ENCODE measurements at places on chromosomes 13 and 19.
A peak's percentile ranks its signal among the peaks of the same experiment; 100 is the strongest.

DNA sequence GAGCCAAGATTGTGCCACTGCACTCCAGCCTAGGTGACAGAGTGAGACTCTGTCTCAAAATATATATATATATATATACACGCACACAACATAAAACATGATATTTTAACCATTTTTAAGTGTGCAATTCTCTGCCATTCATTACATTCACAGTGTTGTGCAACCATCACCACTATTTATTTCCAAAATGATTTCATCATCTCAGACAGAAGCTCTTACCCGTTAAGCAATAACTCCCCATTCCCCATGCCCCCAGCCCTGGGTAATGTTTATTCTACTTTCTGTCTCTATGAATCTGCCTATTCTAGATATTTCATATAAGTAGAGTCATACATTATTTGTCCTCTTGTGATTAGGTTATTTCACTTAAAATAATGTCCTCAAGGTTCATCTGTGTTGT lies 20.3 kb downstream of the WDR88 start:
- no peak for DNase-seq

- DNase-seq = no peak
Measured at GRCh38 chr13:101880581-101880980, 428.1 kb downstream of the ITGBL1 start.

- no peak for DNase-seq
Measured at GRCh38 chr19:52896431-52897137, 851 bp downstream of the ZNF320 start.

DNA sequence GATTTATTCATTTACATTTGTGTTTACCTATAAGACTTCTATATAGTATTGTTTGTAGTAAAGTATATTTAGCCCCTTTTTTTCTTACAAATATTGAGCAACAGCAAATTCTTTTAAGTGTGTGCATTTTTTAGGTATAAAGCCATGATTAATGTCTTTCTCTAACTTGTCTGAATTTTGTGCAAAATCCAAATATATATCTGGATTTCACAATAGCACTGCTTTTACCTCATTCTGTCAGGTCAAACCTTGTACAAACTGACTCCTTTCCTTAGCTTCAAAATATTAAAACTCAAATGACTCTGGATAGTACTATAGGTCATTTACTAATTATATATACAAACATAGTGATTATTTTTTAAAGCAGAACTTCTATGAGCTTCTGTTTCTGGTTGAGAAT lies 563.0 kb upstream of the SPRY2 start:
- DNase-seq = no peak

DNA sequence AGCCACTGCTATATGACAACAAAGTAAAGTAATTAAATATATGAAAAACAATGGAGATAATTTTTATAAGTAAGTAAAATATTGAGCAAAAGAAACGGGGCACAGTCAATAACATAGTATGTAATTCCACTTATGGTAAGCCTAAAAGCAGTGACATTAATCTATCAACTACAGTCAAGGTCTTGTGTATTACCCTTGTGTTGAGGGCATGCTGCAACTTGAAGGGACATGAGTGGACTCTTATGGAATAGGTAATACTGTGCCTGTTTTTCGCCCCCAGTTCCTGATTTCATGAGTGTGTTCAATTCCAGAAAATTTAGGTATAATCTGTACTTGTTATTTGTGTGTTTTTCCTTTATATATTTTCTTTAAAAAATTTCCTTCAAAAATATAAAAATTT lies 201.3 kb upstream of the SLITRK6 start:
- no peak for DNase-seq

- DNase-seq = no peak
Measured at GRCh38 chr13:84208246-84208910, 326.1 kb upstream of the SLITRK1 start.

- peak; percentile 21 for DNase-seq
Measured at GRCh38 chr19:37855098-37855497, 51.3 kb downstream of the WDR87 start.

GRCh38 chr19:6067975-6068374 lies 42.3 kb downstream of the RFX2 start:
- DNase-seq = no peak

- DNase-seq = no peak
Measured at GRCh38 chr19:39996218-39996810, 546 bp upstream of the ZNF546 start.

DNA sequence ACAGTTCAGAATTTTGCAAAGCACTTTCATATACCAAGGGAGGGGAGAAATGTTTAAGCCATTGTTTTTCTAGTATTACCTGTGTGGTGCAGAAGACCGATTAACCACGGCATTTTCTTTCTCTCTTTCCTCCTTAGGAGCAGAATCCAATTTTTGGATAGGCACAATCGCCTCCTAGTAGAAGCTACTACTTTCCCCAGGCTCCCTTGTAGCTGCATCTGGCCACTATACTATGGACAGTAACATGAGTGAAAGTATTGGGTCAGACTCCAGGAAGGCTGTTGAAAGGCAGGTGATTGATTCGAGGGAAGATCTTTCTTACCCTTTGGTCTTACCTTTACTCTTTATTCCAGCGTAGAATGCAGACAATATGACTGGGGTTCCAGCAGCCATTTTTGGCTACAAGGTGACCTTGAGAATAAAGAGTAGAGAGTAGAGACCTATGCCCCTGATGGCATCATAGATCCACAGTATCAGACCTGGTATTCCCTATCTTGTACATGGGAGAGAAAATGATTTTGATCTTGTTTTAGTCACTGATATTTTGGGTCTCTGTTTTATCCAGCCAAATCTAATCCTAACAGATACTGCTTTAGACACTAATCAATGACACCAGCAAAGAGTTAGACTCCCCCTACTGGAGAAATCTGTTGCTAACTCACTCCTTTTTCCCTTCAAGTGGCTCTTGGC lies 77.0 kb downstream of the LRRC63 start:
- DNase-seq = peak; percentile 75

DNA sequence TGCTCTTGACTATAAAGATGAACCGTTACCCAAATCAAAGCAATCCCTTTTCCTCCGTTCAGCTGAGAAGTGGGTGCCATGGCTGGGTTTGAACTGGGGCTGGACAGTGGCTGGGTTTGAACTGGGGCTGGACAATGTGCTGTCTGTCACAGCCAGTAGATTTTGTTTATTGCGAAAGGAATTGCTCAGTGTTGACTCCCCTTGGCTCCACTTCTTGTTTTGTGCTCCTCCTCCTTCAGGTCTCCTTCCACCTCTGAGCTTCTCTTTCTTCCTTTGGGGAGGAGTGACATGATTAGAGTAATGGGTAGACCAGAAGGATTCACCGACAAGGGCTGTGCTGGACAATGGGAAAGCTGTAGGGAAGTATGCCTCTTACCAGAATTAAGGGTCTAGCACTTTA lies 19.4 kb upstream of the MBNL2 start:
- no peak for DNase-seq

GRCh38 chr13:49302817-49303216 lies 55.1 kb downstream of the CDADC1 start:
- DNase-seq = no peak

DNA sequence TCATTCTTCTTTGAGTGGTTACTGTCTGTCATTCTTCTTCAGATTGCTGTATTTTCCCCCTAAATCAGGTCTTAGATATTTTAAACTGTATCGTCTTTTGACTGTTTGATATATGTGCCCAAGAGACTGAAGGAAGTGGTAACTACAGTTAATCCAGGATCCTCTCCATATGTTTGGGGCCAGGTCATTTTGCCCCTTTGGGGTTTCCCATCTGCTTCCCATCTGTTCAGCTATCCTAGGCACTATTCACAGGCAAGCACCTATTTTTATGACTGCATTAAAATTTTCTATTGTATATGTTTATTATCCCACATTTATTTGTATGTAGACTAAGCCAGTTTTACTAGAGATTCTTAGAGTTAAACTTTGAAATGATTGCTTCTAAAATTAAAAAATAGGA lies 244.2 kb downstream of the PCCA start:
- DNase-seq = no peak

GRCh38 chr13:21703846-21704245 lies 33.0 kb downstream of the FGF9 start:
- no peak for DNase-seq

DNA sequence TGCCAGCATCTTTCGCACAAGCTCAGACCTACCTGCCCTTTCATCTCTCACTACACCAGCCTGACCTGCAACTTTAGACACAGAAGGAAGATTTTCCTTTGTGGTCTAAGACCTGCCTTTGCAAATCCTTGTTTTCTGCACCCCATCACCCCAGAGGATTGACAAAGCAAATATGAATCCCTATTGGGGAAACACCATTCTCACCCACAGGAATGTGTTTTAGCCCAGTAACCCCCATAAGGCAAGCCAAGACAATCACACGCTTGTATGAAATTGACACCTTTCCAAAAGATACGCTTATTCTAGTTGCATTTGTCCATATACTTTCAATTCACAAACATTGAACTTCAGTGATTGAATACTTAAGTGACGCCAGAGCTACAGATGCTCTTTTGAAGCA lies 55.7 kb downstream of the SPATA13 start:
- DNase-seq = no peak

DNA sequence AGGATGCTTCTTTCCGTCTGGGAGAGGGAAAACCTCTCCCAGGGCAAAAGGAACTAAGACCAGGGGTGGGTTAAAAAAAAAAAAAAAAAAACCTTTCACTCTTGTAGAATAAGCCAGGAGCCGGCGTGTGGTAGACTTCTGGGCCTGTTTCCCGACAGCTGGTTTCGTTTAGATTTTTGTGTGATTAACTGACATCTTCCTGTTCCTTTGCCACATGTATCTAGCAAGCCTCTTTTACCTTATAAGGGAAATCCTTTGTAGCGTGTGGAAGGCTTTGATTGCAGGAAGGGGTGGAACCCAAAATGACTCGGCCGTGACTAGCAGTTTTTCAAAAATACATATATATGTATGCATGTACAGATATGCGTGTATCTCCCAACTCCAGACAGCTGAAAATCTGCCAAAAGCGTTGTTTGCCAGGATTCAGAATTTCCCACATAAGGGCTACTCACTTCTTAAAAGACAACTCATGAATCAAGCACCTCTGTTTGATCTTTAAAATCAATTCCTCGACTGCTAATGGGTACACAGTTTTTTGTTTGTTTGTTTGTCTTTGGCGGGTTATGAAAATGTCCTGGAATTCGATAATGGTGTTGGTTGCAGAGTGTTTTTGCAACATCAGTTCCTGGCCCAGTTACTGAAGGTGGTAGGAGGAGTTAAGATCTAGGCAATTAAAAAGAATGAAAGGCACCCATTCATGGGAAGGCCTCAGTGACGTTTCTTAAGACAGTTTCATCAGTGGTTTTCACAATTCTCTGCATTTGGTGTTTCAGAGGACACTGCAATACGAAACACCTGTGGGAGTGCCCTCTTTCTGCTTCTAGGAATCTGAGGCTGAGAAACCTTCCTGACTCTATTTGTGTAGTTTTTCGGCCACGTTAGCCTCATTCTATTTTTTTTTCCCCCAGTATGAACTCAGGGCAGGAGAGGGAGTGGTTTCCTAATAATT lies 2.7 kb downstream of the TPM4 start:
- peak; percentile 89 for DNase-seq

- DNase-seq = peak; percentile 71
Measured at GRCh38 chr19:35868172-35868822, at the start of gene APLP1. Gene APLP1 (plus strand): TSS chr19:35868574. CDS start chr19:35868637, 63 bp downstream.

DNA sequence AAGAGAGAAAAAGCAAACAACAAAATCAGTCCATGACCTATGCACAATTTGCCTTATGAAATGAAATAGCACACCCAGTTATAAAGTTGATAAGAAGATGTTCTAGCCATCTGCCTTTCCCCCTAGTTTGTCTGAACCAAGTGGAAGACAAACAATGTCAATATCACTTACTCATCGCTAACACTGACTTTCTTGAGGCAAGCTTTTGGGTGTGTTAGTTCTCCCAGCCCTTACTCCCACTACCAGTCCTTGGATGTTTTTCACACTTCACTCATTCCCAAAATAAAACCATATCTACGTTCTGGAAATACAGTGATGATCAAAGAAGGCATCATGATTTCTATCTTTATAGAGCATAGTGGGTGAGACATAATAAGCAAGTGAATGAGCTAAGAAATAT lies 393.8 kb downstream of the PCDH20 start:
- no peak for DNase-seq

- no peak for DNase-seq
Measured at GRCh38 chr19:14544977-14545715, 15.8 kb downstream of the TECR start.

DNA sequence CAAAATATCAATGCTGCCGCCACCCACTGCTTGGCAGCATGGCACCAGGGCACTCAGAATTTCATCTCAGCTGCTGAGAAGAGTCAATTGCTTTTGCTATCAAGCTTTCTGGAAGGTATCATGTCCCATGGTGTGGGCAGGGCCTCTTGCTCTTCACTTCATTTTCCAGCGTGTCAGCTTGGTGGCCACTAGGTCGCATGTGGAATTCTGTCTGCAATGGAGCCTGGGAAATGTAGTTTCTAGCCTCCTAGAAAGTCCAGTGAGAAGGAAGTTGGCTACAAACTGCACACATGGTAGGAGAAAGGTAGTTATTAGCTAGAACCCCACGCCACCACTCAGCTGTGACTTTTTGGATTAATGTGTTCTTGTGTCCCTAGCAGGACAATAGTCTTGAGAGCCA lies 105.3 kb downstream of the MYO16 start:
- DNase-seq = no peak

GRCh38 chr19:40804783-40805242 lies 5.8 kb downstream of the EGLN2 start:
- DNase-seq = no peak
